ENCODE measurements at places on chromosomes 2 and 18. TPM values are rescaled to one million over a fixed set of nuclear protein-coding genes. Genes with fewer than 3 reads are reported as not detected.

The KIF3C gene
- 5.7 TPM for total RNA-seq

The HOXD11 gene
- total RNA-seq: 39.3 TPM

The PROC gene
- total RNA-seq: not detected

The ETAA1 gene
- 13.0 TPM for total RNA-seq

The HOXD13 gene
- 34.7 TPM for total RNA-seq

The GPC1 gene
- 27.4 TPM for total RNA-seq

The CXCR1 gene
- total RNA-seq: not detected

The IL1R2 gene
- 15.9 TPM for total RNA-seq

The MTX2 gene
- 41.4 TPM for total RNA-seq

The KLHL30 gene
- 0.49 TPM for total RNA-seq

The PXDN gene
- total RNA-seq: 58.1 TPM

The ADAM23 gene
- 2.8 TPM for total RNA-seq

The GKN1 gene
- total RNA-seq: not detected

The MZT2B gene
- total RNA-seq: 97.8 TPM

The CACNB4 gene
- total RNA-seq: 4.4 TPM

The RBMS1 gene
- total RNA-seq: 69.2 TPM

GRCh38 chr18:58988600-58988999, 123.9 kb downstream of the ZNF532 start:
- H3K36me3 ChIP-seq: peaks cover 18% of the 10 kb centered on the region
- H3K27ac ChIP-seq: no peak overlapping the region
- H3K4me1 ChIP-seq: no peaks in the 10 kb centered on the region
- no peak overlapping the region for H3K4me3 ChIP-seq

GRCh38 chr2:153195342-153195741, 283.2 kb downstream of the RPRM start:
- no peak overlapping the region for H3K4me3 ChIP-seq
- H3K27me3 ChIP-seq: no peaks in the 10 kb centered on the region
- no peak overlapping the region for H3K27ac ChIP-seq
- DNase-seq: no peak
- H3K4me1 ChIP-seq: no peaks in the 10 kb centered on the region

DNA sequence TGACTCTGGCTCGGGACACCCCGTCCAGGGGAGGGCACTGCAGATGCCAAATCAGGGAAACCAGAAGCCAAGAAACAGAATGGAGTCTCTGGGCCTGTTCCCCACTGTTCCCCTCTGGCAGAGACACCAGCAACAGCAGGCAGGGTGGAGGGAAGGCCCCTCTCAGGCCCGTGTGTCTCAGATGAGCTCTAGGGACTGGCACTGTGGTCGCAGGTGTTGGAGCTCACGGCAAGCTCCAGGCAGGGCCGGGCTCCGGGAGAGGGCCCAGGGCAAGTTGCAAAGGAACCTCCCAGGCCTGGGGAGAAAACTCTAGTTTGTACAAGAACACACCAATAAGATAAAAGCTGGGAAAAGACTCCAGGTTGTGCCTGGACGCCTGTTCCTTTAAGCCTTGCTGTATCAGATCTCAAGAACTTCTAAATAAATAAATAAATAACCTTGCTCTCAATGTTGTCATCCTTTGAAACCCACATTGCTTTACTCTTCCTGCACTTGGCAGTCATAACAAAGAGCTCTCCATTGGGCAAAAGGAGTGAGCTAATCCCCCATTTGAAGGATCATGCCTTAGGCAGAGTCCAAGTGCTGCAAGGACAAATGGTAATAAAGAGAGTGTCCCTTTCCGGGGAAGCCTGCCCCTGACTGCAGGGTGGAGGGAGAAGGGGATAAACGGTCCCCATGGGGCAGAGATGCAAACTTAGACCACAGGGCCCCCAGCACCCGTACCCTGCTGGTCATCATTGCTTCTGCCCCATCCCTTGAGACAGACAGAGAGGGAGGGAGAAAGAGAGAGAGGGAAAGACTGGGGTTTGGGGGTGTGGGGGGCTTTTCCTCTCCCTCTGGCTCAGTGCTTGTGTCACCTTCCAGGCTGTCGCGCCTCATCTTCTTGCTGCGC, 33.3 kb downstream of the CNGA3 start:
- no peaks in the 10 kb centered on the region for H3K4me1 ChIP-seq
- H3K36me3 ChIP-seq: no peaks in the 10 kb centered on the region

DNA sequence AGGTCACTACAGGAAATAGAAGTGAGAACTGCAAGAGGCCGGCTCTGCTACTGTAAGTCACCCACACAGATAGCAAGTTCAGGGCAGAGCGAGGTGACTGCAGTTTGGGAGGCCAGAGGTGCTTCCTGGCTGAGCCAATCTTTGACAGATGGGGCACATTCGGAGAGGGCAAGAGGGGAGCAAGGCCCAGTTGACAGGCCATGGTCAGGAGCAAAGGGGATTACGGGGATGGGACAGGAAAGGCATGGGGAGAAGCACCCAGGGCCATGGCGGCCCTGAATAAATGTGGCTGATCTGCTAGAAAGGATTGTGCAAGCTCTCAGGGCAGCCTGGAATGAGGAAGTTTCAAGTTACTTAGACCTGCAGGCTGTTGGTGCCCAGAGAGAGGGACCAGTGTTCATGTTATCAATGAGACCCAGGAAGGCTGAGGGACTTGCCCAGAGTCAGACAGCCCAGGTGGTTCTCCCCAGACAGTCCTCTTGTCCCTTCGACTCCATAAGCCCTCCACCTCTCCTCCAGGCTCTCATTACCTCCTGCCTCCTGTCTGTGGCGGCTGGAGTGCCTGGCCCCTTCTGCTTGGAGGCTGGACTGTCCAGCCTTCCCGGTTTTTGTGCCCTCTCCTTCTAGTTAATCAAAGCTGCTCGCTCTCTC, 123.3 kb downstream of the CTIF start:
- no peaks in the 10 kb centered on the region for H3K36me3 ChIP-seq
- H3K27ac ChIP-seq: peak overlapping the region; percentile 17
- DNase-seq: peak; percentile 45
- no peak overlapping the region for H3K4me3 ChIP-seq
- H3K27me3 ChIP-seq: no peaks in the 10 kb centered on the region

- H3K4me3 ChIP-seq: no peak overlapping the region
- H3K4me1 ChIP-seq: peaks cover 16% of the 10 kb centered on the region
- no peaks in the 10 kb centered on the region for H3K36me3 ChIP-seq
- peak; percentile 65 for DNase-seq
- no peak overlapping the region for H3K27ac ChIP-seq
Measured at GRCh38 chr18:76466410-76466991, 28.5 kb downstream of the ZNF516 start.

GRCh38 chr18:54023471-54023870, 201.0 kb downstream of the MBD2 start:
- H3K27me3 ChIP-seq: no peaks in the 10 kb centered on the region
- H3K4me3 ChIP-seq: no peak overlapping the region
- DNase-seq: no peak
- H3K27ac ChIP-seq: no peak overlapping the region
- H3K4me1 ChIP-seq: no peaks in the 10 kb centered on the region

GRCh38 chr2:170878505-170878904, 50.5 kb upstream of the GORASP2 start:
- DNase-seq: no peak
- H3K36me3 ChIP-seq: no peaks in the 10 kb centered on the region
- H3K4me3 ChIP-seq: no peak overlapping the region
- no peak overlapping the region for H3K27ac ChIP-seq
- H3K4me1 ChIP-seq: no peaks in the 10 kb centered on the region
- no peaks in the 10 kb centered on the region for H3K27me3 ChIP-seq

DNA sequence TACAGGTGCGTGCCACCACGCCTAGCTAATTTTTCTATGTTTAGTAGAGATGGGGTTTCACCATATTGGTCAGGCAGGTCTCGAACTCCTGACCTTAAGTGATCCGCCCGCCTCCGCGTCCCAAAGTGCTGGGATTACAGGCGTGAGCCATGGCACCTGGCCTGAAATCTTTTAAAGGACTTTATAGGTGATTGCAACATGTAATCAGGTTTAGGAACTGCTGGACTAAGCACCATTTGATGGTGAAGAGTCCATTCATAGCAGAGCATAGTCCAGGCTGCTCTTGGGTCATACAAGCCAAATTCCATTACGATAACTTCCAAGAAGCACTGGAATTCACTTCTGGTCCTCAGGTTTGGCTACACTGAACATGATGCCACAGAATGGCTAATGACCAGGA, 200.6 kb upstream of the SMAD2 start:
- H3K4me1 ChIP-seq: peaks cover 8% of the 10 kb centered on the region
- H3K4me3 ChIP-seq: no peak overlapping the region
- H3K36me3 ChIP-seq: no peaks in the 10 kb centered on the region
- no peak for DNase-seq

- H3K4me3 ChIP-seq: no peak overlapping the region
- H3K4me1 ChIP-seq: no peaks in the 10 kb centered on the region
- no peak overlapping the region for H3K27ac ChIP-seq
- DNase-seq: no peak
Measured at GRCh38 chr2:15642815-15643500, 51.3 kb downstream of the DDX1 start.

- no peak overlapping the region for H3K4me3 ChIP-seq
- H3K36me3 ChIP-seq: no peaks in the 10 kb centered on the region
- H3K27ac ChIP-seq: no peak overlapping the region
- H3K4me1 ChIP-seq: peaks cover 32% of the 10 kb centered on the region
- DNase-seq: no peak
Measured at GRCh38 chr2:64727013-64727767, 73.5 kb upstream of the SERTAD2 start.

DNA sequence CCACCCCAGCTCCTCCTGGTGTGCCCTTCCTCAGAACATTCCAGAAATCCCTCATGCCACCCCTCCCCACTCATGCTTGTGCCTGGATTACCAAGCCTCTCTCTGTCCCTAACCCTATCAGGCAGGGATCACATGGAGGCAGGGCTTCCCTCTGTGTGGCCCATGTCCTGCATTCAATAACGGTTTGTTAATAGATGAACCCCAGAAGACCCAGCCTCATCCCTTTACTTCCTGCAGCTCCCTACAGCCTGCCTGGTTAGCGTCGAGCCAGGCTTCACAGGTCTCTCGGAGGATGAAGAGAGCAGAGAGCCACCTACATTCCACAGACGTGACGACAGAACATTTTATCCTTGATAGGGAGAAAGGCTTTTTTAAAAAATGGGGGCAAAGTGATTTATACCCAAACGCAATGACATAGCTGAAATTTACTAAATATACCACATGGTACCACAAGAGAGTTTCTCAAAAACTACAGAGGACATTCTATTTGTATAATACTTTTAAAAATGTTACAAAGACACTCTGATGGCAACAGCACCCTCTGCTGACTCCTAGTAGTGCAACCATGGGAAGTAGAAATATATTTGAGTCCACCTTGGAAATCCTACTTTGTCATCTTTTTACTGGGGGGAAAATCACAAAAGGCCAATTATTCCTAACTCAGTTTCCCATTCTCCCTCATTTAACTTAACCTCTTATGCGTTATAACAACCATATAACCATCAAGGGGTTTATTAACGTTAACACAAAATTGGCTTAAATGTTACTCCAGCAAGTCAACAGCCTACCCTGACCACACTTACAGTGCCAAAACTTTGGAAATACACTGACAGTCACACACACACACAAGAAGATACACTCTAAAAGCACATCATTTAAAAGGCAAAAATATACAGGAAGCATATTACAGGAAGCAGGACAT, 30.7 kb downstream of the FBXO15 start:
- no peaks in the 10 kb centered on the region for H3K27me3 ChIP-seq
- H3K4me3 ChIP-seq: no peak overlapping the region
- no peaks in the 10 kb centered on the region for H3K4me1 ChIP-seq
- DNase-seq: no peak
- H3K27ac ChIP-seq: no peak overlapping the region

DNA sequence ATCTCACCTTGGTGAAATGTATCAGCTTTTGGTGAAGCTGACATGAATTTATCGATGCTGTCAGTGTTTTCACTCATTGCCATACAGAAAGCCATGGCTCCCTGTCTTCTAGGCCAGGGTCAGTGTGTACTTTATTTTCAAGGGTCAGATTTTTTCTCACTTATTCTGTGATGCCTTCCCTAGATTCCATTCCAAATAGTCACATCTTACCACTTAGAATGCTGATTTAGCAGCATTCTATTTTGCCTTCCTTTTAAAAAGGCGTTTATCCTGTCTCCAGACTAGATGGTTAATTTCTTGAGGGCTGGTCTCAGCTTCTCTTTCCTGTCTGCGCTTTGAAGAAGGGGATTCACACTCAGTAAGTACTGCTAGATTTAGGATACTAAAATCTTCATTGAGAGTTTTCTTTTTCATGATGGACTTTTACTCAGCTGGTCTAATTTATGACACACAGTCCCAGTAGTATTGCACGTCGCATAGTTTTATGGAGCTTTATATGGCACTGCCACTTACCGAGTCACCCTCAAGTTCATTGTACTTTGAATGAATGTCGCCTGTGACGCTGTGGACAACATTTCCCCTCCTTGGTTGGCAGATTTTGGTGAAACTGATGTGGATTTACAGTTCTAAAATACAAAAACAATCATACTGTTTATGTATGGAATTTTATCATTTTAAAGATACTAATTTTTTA, 194.0 kb downstream of the ZNF407 start:
- peaks cover 4% of the 10 kb centered on the region for H3K4me1 ChIP-seq
- H3K36me3 ChIP-seq: no peaks in the 10 kb centered on the region
- H3K27ac ChIP-seq: no peak overlapping the region
- no peak for DNase-seq

DNA sequence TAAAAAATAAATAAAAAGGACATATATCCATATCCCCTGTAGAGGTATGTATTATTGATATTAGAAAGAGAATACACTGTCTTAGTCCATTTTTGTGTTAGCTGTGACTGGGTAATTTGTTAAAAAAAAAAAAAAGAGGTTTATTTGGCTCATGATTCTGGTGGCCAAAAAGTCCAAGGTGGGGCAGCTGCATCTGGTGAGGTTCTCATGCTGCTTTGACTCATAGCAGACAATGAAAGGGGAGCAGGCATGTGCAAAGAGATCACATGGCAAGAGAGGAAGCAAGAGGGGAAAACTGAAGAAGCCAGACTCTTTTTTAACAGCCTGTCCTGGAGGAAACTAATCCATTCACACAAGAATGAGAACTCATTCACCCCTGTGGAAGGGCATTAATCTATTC, 101.6 kb upstream of the MAP4K3 start:
- H3K4me1 ChIP-seq: no peaks in the 10 kb centered on the region
- H3K27me3 ChIP-seq: no peaks in the 10 kb centered on the region
- no peak overlapping the region for H3K27ac ChIP-seq
- no peaks in the 10 kb centered on the region for H3K36me3 ChIP-seq
